ENCODE measurements at places on chromosomes 1 and 21.

GRCh38 chr1:91201176-91201575 is 179.3 kb upstream of the ZNF644 start:
- no peak for DNase-seq

DNA sequence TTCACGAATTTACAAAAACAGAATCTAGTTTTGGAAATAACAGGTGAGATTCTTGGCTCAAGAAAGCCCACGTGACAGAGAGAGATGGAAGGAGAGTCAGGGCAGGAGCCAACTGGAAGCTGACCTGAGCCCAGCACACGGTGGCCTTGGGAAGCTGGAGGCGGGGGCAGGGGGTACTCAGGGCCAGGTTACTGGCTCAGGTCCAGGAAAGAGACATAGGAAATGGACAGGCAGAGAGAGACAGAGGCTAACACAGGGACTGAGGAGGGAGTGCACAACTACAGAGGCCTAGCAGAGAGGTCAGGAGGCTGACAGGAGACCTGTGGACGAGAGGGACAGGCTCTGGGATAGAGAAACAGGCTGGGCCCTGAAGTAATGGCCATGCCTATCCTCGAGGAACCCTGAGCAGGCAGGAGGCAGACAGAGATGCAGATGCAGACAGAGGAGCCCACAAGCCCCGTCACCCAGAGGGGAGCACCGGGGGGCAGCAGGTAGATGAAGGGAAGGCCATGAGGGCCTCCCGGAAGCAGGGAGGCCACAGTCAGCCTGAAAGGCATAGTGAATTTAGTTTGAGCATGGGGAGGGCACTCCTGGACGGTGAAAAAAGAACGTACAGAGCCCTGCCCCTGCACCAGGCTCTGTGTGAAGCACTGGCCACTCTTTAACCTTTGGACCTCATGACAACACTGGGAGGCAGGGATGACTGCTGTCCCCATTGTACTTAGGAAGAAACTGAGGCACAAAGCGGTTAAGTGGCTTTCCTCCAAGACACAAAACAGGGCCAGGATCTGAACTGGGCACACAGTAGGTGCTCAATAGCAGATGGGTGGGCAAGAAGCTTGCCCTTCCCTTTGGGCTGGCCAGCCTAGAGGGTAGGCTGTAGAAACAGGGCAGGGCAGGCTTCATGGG is 230.1 kb downstream of the TRABD2B start:
- no peak for DNase-seq

DNA sequence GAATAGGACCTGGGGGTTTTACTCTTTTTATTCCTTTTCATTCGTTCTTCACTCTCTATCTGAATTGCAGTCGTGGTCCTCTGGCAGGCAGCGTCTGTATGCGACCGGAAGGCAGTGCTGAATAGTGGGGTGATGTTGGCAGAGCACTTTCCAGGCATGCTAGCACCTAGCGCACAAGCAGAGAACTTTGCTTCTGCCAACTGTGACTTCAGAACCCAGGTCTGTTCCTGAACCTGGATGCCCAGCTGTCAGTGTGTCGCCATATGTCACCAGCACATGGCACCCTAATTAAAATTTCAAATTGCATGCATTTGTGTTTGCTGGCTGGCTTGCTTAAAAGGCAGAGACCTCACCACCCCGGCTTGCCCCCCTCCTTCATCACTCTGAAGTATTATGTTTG is 116.2 kb downstream of the NFIA start:
- DNase-seq = no peak

GRCh38 chr1:200400556-200400955 is 9.3 kb downstream of the ZNF281 start:
- DNase-seq = no peak

GRCh38 chr21:14962217-14962616 is 102.6 kb downstream of the NRIP1 start:
- no peak for DNase-seq

DNA sequence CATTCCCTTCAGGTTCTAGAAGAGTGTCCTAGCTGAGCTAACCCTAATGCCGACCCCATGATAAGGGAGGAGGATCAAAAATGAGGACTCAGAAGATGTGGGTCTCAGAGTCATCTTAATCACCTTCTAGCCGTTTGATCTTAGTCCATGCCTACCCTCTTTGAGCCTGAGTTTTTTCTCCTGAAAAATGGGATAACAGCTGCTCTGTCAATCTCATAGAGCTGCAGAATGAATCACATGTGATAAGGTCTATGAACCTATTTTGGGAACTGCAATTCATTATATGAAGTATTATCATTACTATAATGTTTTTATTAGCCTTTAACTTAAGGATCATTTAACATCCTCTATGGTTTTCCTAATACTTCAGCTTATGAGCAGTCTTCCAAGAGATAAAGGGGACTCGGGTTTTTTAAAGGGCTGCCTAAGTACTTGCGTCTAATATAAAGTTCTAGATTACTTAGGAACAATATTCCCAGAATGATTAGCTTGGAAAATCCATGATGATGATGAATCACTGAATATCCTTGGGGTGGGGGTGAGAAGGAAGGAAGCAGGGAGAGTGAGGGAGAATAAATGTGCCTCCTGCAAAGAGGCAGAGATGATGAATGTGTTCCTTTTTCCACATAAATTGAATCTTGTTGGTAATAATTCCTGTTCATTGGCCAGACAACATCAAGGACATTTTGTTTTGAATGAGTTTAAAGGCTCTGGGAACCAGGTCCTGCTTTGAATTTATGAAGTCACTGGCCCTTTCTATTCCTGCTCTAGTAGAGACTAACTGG is 66.8 kb downstream of the COLGALT2 start:
- DNase-seq = no peak

GRCh38 chr1:167650269-167651160 is 20.5 kb downstream of the RCSD1 start:
- DNase-seq = no peak

DNA sequence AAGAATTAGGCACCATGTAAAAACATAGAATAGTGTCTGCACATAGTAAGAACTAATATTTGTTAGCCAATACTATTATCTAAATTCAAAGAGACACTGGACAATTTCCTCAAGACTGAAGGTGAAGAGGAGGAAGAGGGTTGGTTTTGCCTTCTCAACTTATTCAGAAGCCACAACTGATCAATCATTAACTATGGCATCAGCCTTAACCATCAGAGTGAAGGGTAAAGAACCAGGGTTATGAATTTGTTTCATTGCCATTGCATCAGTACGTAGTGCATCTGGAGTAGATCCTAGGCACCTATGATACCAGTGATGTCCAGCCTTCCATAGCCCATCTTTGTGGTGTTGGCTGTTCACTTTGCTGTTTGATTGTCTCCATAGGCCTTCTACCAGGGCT is 421.7 kb upstream of the DEPDC1 start:
- no peak for DNase-seq

- peak; percentile 53 for DNase-seq
Observed at GRCh38 chr1:114979278-114979891, 50.2 kb upstream of the TSHB start.

DNA sequence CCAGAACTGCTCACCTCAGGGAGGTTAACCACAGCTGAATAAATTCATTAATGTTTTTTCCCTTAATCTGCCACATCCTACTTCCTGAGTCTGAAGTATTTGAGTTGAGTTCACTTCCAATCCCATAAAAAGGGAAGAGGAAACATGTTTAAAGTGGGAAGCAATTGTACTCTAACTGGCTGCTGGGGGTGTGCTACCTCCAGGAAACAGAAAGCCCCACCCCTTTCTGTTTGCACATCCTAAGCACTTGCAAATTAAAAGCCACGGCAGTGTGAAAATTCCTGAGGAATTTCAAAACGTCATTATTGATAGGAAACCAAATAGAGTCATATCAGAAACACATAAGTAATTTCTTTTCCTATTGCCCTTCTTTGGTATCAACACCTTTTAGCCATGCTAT is 307.0 kb upstream of the NR5A2 start:
- DNase-seq = no peak

DNA sequence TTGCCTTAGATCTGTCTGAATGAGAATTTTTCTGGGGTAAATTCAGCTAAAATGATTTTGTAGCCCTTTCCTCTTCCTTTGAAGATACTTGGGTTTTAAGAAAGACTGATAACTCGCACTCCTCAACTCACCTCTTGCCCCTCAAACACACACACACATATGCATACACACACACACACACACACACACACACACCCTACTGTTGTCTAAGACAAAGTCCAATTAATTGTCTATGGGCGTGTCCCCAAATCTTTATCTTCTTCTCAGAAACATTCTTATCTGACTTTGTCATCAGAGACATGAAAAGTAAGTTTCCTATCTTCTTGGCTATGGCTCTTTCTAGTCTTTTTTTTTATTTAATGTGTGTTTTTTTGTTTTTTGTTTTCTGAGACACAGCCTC is 36.1 kb upstream of the SMYD2 start:
- DNase-seq = no peak

- DNase-seq = peak; percentile 72
Observed at GRCh38 chr1:20194757-20195461, 8.6 kb upstream of the PLA2G2C start.

DNA sequence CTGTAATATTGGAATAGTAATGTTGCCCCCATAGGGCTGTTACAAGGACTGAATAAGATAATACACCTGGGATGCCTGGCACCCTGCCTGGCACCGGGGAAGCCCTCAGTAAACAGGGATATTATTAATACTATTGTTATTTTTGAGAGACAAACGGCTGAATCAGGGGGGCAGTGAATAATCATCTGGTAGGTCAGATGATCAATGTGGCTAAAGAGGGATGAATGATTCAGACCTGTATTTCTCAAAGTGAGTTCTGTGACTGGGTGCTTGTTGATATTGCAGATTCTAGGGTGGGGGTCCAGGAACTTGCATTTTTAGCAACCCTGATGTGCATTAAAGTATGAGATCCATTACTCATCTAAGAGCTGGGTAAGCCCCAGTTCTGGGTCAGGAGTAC is 46.2 kb upstream of the BCL10 start:
- no peak for DNase-seq

- no peak for DNase-seq
Observed at GRCh38 chr1:223737342-223737741, 25.0 kb downstream of the CAPN2 start.

GRCh38 chr1:45359882-45360513 is 19.8 kb upstream of the MUTYH start:
- DNase-seq = peak; percentile 55

DNA sequence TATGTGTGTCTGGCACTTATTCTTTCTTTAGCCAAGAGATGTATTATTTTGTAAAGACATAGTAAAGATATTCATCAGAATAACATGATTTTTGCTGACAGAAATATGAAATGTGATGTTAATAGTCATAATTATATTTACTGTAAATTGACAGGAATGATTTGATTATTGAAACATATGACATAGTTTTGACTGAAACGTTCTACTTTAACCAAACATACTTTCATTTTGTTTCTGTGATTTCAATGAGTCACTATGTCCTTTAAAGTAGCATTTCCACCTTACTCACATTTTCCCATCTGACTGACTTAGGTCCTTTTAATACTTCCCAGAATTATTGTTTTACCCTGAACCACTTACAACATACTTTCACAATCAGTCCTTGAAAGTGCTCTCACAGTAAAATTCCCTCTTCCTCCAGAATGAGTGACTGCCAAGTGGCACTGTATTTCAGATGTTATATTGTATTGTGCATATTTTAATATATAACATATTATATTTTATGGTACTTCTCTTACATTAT is 437.9 kb downstream of the NCAM2 start:
- DNase-seq = no peak

DNA sequence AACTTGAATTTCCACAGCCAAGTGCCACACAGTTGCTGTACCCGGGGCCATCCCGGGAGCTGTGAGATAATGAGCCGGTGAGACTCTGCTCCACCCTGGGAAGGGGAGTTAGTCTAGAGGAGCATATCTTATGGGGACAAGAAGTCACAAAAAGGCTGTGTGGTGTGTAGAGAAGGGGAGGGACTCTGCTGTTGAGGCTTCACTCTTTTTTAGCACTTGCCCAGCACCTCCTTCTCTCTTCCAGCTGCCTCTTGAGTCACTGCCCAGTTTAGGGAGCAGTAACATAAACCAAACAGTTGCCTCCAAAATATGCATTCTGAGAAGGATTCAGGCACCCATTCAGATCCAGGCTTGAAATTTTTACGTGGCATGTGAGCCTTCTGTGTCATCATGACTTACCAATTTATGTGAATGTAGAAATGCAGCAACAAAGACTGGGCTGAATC is 744 bp upstream of the WDR26 start:
- peak; percentile 61 for DNase-seq

DNA sequence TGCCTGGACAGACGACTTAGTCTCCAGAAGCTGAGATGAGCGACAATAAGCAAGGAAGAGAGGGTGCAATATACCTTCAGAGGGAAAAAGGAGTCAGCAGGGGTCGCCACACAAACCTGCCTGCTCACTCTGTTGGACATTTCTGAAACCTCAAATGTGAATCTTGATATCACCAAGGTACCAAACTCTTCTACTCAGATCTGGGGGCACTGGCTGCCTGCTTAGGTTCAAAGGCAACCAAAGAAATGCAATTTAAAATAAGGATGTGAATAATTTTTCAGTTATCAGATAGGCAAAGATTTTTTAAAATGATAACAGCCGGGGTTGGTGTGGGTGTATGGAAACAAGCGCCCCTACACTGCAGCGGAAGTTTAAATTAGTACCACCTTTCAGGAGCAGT is 164.2 kb downstream of the HIVEP3 start:
- no peak for DNase-seq

GRCh38 chr21:33096426-33096825 is 26.5 kb downstream of the OLIG1 start:
- no peak for DNase-seq

DNA sequence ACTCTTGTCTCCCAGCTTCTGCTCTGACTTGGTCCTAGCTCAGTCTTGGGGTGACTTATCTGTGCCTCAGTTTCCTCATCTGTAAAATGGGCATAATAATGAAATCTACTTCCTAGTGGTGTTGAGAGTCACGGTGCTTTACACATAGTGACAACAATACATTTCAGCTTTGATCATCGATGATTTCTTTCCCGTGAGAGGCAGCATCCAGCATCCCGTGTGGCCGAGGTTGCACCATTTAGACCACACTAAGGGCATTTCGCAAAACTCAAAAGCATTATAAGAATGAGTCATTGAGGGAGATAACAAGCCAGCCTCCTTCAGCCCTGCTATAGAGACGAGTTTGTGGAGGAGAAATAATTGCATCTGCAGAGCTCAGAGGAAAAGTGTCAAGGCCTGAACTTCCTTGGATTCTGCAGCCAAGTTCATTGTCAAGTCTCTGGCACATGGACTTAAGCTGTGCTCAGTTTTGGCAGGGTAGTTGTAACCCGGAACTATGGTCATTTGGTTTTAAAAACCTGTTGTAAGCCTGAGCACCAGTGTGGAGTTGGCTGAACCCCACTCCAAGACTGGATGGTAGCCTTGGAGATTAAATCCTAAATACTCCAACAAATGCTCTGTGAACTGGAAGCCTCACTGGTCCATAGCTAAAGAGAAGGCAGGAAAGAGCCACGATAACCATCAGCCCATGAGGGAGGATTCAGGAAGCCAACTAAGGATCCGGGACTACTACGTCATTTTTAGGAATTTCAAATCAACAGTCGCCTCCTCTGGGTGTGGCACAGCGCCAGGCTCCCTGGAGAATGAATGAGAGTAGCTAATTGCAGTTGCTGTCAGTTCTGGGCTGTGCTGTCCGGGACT is 64.2 kb downstream of the TCP10L start:
- DNase-seq = no peak

Data from RPMI8226 (cell line).